ENCODE measurements at places on chromosomes 7 and 10.

DNA sequence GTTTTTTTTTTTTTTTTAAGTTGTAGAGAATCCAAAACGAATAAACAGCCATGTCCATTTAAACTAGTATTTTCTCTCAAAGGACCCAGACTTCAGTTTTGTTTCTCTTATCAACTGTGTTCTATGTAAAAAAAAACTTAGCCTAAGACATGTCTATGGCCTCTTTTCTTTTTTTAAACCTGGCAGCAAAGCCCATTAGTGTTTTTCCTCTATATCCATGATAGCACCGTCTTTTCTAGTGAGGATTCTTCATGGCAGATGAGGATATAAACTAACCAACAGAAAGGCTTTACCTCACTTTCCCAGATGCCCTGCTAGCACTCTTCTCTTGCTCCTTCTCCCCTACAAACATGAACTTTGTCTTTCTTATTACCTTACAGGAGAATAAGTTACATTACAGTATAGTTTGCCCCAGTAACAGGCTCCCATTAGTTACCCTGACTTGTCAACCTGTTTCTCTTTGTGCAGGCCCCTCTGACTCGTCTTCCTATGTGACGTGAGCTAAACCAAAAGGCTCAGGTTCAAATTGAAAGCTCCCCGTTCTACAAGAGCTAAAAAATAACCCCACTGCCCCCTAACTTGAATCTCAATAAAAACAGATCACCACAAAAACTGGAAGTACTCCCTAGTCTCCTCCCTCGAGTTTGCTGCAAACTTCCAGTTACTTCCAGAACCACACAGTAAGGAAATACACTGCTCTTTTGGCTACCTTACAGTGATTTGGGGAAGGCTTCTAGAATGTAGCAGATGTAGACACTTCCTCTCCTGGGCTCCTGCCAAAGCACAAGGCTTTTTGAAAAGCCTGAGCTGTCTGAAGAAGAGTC lies 20.1 kb downstream of the P4HA1 start:
- DNase-seq: no peak

DNA sequence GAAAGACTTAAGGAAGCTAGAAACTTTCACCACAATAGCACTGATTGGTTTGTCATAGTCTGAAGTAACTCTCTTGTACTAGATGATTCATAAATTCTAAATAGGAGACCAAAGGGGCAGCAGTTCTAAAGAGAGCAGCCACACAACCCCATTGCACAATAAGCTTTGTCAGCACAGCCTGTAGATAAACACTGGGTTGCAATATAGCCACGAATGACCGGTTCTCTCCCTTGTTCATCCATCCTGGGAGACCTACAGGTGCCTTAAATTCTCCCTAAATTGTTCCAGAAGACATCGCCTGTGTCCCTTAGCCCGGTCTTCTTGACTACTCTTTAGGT lies 167.0 kb downstream of the SNX13 start:
- DNase-seq: no peak

- no peak for DNase-seq
These were observed 41.9 kb downstream of the WIPI2 start for GRCh38 chr7:5231811-5232484.

DNA sequence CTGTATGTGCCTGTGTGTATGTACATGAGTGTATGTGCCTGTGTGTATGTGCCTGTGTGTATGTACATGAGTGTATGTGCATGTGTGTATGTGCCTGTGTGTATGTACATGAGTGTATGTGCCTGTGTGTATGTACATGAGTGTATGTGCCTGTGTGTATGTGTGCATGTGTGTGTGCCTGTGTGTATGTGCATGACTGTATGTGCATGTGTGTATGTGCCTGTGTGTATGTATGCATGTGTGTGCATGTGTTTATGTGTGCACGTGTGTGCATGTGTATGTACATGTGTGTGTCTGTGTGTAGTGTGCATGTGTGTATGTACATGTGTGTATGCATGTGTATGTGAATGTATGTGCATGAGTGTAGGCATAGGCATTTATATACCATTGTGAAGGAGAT lies 274.8 kb downstream of the ADARB2 start:
- DNase-seq: no peak

DNA sequence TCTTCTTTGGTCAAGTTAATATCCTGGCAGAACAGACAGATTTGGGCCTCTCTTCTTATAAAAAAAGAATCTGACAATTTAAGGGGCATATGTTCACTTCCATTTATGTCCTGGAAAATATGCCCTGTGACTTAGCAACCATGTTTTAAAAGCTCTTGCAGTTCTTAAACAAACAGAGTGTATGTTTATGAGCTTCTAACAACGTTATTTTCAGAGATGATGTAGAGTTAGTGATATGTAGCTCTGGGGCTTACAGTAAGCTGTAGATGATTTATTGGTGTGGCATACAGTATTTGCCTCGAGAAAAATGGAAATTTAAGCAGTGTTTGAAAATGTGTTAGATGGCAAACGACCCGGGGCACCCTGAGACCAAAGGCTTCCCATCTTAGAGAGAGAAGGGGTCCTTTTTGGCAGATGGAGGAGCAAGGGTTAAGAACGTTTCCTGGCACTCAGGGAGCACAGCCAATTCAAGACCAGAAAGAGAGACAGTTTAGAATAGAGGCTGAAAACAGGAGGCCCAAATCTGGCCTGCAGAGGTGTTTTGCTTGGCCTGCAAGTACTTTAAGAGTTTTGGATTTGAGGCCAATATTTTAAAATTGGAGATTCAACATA lies 397.5 kb downstream of the KCNMA1 start:
- no peak for DNase-seq

DNA sequence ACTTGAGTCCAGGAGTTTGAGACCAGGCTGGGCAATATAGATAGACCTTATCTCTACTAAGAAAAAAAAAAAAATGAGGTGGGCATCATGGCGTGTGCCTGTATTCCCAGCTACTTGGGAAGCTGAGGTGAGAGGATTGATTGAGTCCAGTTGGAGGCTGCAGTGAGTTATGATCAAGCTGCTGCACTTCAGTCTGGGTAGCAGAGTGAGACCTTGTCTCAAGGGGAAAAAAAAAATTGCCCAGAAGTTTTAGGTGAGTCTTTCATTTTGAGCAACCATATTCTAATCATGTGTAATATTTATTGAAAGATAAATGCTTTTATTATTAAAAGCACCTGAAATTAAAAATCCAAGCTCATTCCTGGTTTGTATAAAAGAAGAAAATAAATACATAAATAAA lies 13.1 kb downstream of the INPP5F start:
- DNase-seq: no peak

DNA sequence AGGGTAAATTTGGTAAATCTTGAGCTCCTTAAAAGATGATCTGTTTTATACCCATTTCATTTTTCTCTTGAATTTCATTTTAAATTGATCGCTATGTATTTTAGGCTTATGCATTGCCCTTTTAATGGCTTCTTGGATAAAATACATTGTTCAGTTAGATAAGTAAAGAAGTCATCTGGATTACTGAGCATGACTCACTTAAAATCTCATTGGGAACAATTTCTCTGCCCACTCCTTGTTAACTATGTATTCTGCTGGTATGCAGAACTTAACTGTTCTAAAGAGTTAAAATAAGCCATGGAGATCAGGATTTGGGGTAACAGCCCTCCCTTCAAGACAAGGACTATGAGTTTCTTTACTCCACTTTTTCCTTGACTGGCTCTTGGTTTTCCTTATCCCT lies 134.2 kb downstream of the SND1 start:
- no peak for DNase-seq

- no peak for DNase-seq
These were observed 315.0 kb downstream of the IPMK start for GRCh38 chr10:57952741-57953140.

GRCh38 chr7:16421333-16422102 lies at the start of gene CRPPA:
Gene CRPPA (minus strand): TSS chr7:16421538. CDS start chr7:16421322, 216 bp downstream.
- DNase-seq: no peak

All from GM12892 (cell line).